ENCODE measurements at places on chromosomes 7 and 10.

GRCh38 chr7:77427996-77428603 is 12.0 kb upstream of the GSAP start:
- no peak for DNase-seq

DNA sequence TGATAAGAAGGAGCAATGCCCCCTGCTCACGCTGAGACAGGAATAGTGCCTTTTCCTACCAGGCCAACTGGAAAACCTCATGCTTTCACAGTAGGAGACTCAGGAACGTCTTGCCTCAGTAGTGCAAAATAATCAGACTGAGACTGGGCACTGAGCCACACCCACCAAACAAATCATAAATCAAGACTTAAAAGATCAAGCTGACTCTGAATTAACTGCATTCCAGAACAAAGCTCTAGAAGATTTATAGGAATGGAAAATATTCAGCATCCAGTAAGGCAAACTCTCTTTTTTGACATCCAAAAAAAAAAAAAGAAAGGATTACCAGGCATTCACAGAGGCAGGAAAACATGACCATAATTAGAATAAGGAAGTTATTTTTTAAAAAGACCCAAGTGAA is 30.5 kb upstream of the SLC18A3 start:
- DNase-seq: no peak

- DNase-seq: no peak
These were observed 22.3 kb upstream of the SHH start for GRCh38 chr7:155834486-155835048.

- DNase-seq: no peak
These were observed at the start of gene SLC16A12 for GRCh38 chr10:89535171-89536012. SLC16A12 (minus strand) TSS chr10:89535594; CDS start chr10:89462578, 73,016 bp downstream.

GRCh38 chr10:33114451-33114952 is 156.5 kb upstream of the ITGB1 start:
- DNase-seq: no peak

- DNase-seq: peak; percentile 75
These were observed 45.6 kb upstream of the SUN1 start for GRCh38 chr7:786472-787255.

DNA sequence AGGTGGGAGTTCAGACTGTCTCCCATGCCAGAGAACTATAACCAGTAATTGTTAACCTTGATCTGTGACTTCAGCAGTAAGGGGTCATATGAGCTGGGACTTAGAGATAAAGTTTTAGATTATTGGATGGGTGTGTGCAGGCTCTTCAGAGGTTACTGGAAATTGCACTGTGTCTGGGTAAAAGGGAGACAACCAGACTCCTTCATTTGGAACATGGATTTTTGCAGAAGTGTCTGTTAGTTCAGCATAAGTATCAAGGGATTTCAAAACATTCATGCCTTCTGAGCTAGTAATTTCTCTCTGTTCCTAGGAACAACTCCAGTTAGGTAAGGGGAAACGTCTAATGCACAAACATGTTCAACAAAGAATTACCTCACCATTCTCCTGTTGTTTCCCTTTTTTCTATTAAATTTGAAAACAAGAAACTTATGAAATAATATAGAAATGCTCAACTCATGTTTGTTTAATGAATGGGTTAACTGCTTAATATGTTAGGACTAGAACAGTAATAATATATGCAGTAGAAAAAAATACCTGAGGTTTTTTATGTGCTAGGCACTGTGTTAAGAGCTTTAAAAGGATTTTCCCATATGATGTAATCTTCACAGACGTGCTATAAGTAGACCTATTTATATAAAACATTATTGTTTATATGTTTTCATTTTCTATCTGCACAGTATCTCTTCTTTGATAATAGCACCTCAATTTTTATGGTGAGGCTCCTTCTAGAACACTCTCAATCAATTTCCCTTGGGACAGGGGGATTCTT is 233.0 kb downstream of the CACNA2D1 start:
- DNase-seq: no peak

- DNase-seq: no peak
These were observed 36.3 kb downstream of the NHLRC2 start for GRCh38 chr10:113890769-113891168.

DNA sequence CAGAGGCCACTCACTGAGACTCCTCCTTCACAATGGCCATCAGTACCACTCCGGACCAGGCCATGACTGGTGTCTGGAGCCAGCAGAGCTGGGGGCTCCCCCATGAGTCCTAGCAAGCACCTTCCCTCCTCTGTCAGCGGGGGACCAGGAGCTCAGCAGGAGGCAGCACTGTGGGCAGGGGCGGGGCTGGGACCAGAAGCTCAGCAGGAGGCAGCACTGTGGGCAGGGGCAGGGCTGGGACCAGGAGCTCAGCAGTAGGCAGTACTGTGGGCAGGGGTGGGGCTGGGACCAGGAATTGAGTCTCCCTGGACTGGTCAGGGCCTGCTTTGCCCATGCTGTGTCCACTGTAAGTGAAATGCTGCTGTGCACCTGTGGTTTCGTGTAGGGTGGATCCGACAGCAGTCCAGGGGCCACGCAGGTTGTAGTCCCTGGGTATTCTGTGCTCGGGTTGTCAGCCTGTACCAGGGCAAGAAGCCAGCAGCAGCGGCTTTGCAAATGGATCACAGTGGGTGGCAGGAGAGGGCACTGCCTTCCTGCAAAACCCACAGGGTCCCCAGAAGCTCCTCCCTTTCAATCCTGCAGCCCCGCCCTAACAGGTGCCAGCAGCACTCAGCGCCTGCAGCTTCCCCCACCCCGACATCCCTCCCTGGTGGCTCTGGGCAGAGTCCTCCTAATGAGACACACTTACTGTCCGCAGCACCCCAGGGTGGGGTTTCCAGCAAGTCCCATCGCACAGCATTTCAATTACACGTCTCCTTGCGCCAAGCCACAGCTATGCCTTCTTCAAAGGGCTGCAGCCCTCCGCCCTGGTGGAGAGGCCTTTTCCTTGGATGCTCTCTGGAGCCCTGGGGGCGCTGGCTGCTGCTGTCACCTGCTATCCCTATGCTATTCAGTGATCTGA is 220.5 kb downstream of the TCERG1L start:
- no peak for DNase-seq

DNA sequence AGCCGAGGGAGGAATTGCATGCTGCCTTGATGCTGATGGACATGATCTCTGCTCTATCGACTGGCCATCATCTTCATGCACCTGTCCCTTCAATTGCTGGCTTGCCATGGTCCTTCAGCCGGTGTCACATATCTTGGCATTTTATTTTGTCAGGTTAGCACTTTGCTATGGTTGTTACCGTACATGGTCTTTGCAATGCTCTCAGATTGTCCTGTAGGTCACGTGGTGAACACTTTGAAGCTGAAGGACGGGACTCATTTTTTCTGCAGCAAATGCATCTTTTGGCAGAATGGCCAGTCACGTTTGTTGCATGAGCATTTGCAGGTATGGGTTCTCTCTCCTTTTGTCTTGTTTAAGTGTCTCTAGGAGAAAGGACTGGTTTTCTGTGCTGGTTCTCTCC is 326.8 kb upstream of the SHH start:
- no peak for DNase-seq

GRCh38 chr10:114408968-114409444 is 4.7 kb upstream of the AFAP1L2 start:
- no peak for DNase-seq

GRCh38 chr7:33193308-33193864 is 64.0 kb downstream of the BBS9 start:
- DNase-seq: no peak

GRCh38 chr7:36264123-36264801 is 111.2 kb downstream of the EEPD1 start:
- DNase-seq: no peak

- DNase-seq: no peak
These were observed 35.4 kb upstream of the CFAP46 start for GRCh38 chr10:132977807-132978206.

DNA sequence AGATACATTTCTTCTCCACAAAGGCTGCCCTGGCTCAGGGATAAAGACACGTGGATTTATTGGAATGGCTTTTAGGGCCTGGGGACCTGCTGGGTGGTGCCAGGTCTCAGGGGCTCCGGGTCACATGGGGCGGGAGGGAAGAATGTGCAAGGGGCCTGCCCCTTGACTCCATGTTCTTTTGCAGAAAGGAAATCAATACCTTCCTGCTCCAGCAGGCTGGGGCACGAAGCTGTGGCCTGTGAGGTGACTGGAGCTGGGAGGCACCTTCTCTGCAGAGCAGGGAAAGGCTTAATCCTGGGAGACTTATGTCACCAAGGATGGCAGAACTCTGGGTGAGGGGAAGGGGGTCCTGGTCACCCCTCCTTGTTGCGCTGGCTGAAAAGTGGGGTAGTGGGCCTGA is 42.3 kb upstream of the GNA12 start:
- no peak for DNase-seq

- DNase-seq: no peak
These were observed 197.8 kb upstream of the TMEM72 start for GRCh38 chr10:44713307-44713706.

DNA sequence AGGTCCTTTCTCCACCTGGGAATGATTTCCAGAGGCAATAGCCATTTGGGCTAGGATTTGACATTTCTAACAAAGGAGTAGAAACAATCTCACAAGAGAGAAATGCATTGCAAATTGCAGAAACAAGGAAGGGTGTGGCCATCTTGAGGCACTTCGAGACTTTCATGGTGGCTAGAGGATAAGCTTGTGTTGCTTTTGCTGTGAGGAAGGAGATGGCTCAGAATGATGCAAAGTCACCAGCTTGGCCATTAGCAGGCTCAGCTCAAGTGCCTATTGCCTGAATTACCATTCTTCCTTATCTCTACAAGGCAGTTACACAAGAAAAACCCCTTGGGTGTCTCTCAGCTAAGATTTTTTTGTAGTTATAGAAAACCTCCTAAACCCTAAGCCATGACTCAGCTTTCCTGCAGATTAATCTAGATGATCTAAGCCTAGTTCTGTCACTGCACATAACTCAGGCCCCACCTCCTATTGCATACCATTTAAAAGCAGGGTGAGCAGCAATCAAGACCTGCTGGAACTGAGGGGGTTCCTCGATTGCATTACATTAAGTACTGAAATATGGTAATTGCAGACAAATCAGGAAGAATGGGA is 683.1 kb downstream of the NRG3 start:
- no peak for DNase-seq

- DNase-seq: no peak
These were observed 12.3 kb upstream of the FAM133B start for GRCh38 chr7:92602352-92603088.

GRCh38 chr7:129386506-129386905 is 47.7 kb upstream of the STRIP2 start:
- DNase-seq: no peak

GRCh38 chr7:128304212-128304611 is 39.5 kb downstream of the RBM28 start:
- DNase-seq: no peak

GRCh38 chr7:148105853-148106252 is 484.7 kb upstream of the C7orf33 start:
- DNase-seq: no peak

GRCh38 chr10:73017955-73018480 is 63.4 kb upstream of the PLA2G12B start:
- no peak for DNase-seq

DNA sequence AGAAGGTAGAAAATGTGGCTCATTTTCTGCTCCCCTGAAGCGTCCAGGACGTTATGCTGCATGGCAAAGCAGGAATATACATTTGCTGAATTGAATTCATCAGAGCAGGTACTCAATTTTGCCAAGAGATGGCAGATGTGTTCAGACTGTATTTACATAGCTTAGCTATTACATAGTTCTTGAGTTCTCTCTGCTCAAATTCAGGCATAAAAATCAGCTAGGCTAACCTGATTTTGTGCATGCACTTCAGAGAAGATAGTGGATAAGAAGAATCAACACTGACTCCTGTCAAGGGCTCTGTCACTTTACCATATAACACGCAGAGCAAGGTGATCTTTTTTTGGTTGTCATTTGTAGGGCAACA is 209.2 kb upstream of the FAM3C start:
- no peak for DNase-seq

DNA sequence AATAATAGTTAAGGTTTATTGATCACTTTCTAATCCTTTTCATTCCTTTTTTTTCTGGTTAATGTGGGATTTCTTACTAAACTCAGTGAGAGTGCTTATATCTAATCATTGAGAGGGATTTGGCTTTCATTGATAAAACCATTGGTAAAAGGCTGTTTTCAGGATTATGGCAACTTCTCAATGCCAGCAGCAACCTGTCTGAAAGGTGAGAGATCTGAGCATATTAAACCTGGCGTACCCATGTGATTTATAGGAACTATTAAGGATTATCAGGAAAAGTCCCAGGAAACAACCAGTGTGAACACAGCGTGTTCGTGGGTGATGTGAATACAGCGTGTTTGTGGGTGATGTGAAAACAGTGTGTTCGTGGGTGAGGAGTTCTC is 65.9 kb downstream of the PDIA4 start:
- DNase-seq: no peak

DNA sequence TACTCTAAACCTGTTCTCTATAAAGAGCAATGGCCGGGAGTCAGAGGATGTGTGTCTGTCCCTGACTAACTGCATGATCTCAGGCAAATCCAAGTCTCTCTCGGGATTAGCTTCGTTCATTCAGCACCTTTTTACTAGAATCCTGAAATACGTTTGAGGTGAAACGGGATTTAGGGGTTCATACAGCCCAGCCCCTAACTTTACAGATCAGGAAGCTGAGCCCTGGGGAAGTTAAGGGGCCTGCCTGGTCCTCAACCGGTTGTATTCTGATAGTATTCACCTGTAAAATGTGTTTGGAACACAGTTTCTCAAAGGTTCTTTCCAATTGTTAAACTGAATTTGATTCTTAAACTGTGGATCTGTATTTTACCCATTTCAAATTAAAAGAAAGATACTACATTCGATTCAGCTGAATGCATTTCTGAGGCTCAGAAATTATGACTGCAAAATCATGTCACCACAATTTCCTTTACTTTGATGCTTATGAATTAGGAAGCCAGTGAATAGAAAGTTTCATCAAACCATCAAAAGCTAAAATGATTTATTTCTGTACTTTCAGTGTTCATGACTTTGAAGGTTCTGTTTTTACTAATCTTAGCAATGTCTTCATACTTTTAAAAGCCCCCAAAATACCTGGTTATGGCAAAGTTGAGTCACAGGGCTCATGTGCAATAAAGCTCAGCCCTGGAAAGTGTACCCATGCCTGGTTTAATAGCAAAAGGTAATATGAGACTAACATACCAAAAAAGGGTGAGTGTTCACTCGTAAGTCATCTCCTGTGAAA is 28.9 kb upstream of the EZH2 start:
- peak; percentile 42 for DNase-seq

DNA sequence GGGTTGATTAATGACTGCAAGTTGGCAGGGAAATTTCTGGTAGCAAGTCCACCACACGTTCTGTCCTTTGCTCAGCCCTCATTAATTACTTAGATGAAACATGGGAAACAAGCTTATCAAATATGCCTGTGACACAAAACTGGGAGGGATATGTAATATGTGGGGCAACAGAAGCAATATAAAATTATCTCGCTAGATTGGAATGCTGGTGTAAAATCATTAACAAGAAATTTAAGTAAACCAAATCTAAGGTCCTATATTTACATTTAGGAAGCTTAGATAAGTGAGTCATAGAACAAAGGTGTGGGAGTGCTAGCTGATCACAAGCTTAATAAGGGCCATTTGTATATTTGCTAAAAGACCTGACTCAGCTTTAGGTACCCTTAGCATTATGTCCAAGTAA is 23.5 kb downstream of the TRPV5 start:
- no peak for DNase-seq
